ENCODE measurements at places on chromosomes 1 and 21. TPM values are rescaled to one million over a fixed set of nuclear protein-coding genes. Genes with fewer than 3 reads are reported as not detected.
A peak's percentile ranks its signal among the peaks of the same experiment; 100 is the strongest.

DNA sequence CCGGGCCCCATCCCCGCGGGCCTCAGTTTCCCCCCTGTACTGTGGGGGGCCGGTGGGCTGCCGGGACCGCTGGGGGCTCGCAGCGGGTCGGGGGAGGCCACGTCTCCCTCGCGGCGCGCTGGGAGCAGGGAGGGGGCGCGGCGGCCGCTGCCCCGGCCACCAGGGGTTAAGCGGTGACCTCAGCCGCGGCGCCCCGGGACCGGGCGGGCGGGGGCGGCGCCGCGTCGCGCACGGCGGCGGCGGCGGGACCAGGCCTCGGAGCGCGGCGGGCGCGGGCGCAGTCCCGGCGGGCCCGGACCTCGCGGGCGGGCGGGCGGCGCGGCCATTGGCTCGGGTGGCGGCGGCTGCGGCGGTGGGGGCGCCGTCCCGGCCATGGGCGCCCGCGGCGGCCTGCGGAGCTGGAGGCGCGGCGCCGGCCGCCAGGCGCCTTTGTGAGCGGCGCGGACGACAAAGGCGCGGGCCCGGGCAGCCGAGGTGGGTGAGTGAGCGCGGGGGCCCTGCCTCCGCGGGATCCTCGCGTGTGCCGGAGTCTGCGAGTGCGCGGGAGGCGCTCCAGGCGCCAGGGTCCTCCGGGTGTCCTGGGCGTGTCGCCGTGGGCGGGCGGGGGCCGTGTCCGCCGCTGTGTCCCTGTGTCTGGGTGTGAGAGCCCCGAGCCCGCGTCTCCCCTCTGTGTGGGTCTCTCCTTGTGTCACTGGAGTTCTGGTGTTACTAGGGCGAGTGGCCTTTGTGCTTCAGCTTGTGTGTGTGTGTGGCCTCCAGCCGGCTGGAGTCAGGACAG lies at the start of gene ARHGEF10L:
ARHGEF10L (plus strand) TSS at position 222 of the 778 bp plus-strand sequence. CDS start 40,898 bp downstream, outside the sequence.
- peaks cover 2% of the 10 kb centered on the region for H3K36me3 ChIP-seq
- H3K27ac ChIP-seq: peak within 1 kb of the TSS; percentile 98
- peaks cover 50% of the 10 kb centered on the region for H3K27me3 ChIP-seq
- peak; percentile 31 for DNase-seq
- peak within 1 kb of the TSS; percentile 87 for H3K4me3 ChIP-seq

GRCh38 chr1:209648346-209648745 lies 3.9 kb downstream of the LAMB3 start:
- no peak overlapping the region for H3K27ac ChIP-seq
- H3K27me3 ChIP-seq: peaks cover 10% of the 10 kb centered on the region
- no peak for DNase-seq
- H3K36me3 ChIP-seq: peaks cover 3% of the 10 kb centered on the region
- H3K4me3 ChIP-seq: no peak overlapping the region

- no peaks in the 10 kb centered on the region for H3K4me1 ChIP-seq
- H3K27me3 ChIP-seq: no peaks in the 10 kb centered on the region
- peaks cover 18% of the 10 kb centered on the region for H3K36me3 ChIP-seq
- no peak for DNase-seq
- H3K27ac ChIP-seq: no peak overlapping the region
These were observed 16.6 kb downstream of the SERINC2 start for GRCh38 chr1:31429583-31429982.

- H3K36me3 ChIP-seq: no peaks in the 10 kb centered on the region
- H3K27ac ChIP-seq: no peak overlapping the region
- H3K27me3 ChIP-seq: peaks cover 12% of the 10 kb centered on the region
- no peak for DNase-seq
These were observed 347.2 kb downstream of the NPHP4 start for GRCh38 chr1:5645135-5645399.

- peak overlapping the region; percentile 87 for H3K4me3 ChIP-seq
- no peak for DNase-seq
- peaks cover 53% of the 10 kb centered on the region for H3K36me3 ChIP-seq
- peaks cover 8% of the 10 kb centered on the region for H3K4me1 ChIP-seq
- peak overlapping the region; percentile 90 for H3K27ac ChIP-seq
These were observed 594 bp upstream of the EXO5 start for GRCh38 chr1:40507973-40508372.

DNA sequence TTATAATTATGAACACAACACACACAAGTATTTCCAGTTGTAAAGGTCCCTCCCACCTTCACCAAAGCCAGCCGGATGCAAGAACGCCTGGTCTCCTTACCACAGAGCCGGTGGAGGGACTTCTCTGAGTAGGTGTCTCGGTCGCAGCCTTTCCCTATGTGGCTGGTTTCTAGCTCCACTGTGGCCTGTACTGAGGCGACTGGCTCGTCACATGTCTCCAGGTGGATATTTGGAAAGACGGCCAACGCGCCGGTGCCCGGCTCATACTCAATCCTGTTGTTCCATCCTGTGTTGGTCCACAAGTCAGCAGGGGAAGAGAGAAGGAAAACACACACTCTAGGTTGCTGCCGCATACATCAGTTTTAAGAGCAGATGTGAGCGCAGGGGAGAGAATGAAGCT lies 74.4 kb downstream of the CLSTN1 start:
- DNase-seq: no peak
- H3K36me3 ChIP-seq: peaks cover 23% of the 10 kb centered on the region
- no peaks in the 10 kb centered on the region for H3K27me3 ChIP-seq
- no peak overlapping the region for H3K27ac ChIP-seq
- no peaks in the 10 kb centered on the region for H3K4me1 ChIP-seq

DNA sequence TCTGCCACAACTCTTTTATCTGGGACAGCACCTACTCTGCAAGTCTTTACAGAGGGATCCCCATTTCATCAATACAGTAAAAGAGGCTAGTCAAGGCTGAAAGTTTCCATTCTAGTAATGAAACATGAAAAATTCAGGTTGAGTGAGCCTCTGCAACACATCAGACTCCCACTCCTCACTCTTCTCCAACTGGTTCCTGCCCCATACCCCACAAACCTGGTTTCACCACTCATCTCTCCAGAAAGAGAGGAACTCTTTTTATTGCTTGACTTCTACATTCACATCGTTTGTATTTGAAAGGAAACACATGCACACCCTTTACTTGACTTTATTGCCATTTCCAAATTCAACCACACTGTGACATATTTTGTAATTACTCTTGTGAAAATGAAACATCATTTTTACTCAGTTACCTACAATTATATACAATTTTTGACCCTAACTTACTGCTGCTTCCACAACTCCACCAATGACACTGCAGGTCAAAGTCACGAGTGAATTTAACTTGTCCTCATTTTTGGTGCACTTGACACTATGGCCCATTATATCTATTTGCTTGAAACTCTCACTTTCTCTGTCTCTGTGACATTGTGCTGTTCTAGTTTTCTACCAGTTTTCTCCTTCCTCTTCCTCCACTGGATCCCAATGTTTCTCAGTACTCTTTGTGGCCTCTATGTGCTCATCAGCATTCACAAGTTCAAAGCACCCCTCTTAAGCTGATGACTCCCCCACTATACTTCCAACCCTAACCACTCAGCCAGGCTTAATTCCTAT lies 8.0 kb downstream of the STX6 start:
- no peak overlapping the region for H3K4me3 ChIP-seq
- no peaks in the 10 kb centered on the region for H3K27me3 ChIP-seq
- peaks cover 4% of the 10 kb centered on the region for H3K36me3 ChIP-seq
- DNase-seq: no peak
- H3K4me1 ChIP-seq: peaks cover 4% of the 10 kb centered on the region
- no peak overlapping the region for H3K27ac ChIP-seq

HEYL gene
- total RNA-seq: 4.3 TPM

OR2M3 gene
- total RNA-seq: not detected

CFAP141 gene
- not detected for total RNA-seq

ASPM gene
- 17.1 TPM for total RNA-seq

All from progenitor cell of endocrine pancreas (in vitro differentiated cells).